ENCODE measurements at places on chromosomes 2 and 18. TPM values are rescaled to one million over a fixed set of nuclear protein-coding genes. Genes with fewer than 3 reads are reported as not detected.

Gene CENPA
- total RNA-seq, result 42.4 TPM

Gene CRYGC
- total RNA-seq, result not detected

Gene FAM161A
- 2.0 TPM for total RNA-seq

Gene CNDP2
- total RNA-seq, result 50.0 TPM

Gene SLC14A1
- total RNA-seq, result 6.9 TPM

Gene MYO7B
- 37.8 TPM for total RNA-seq

Gene POTEJ
- not detected for total RNA-seq

Gene CNTNAP5
- total RNA-seq, result not detected

Gene SCYGR4
- not detected for total RNA-seq

Gene LRRC30
- total RNA-seq, result not detected

Gene CDKL4
- not detected for total RNA-seq

DNA sequence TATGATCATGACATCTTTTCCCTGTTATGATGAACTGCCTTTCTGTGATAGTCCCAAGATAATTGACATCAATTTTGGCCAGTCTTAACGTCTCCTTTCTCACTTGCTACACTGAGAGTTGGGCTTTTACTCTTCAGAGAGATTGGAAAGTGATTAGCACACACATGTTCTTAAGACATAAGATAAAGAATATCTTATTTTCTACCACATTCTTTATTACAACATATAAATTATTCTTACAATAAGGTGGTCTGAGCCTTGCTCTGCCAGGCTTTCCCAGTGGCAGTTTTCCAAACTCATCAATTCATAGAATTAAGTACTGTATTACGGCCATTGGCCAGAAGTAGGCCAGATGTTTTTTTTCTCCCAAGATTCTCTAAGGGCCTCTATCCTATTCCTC is 5.7 kb upstream of the DSC3 start:
- DNase-seq, result no peak

- no peak for DNase-seq
These were observed 56.3 kb downstream of the TIMM21 start for GRCh38 chr18:74204526-74205152.

GRCh38 chr18:42649331-42650035 is 466.0 kb downstream of the RIT2 start:
- DNase-seq, result no peak

DNA sequence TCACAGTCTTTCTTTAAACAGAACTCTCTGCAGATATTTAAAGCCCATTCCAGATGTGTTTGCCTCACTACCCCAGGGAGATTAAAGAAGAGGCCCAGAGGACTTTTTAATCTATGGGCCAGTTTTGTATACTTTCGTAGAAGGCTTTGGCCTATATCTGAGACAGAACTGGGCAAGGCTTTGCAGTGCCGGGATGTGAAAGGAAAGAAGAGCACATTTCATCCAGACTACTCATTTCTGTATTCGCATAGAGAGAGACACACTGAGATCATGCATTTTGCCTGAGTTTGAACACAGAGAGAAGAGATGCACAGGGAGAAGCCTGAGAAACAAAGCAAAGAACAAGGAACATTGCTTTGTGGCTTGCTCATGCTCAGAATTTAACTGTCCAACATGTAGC is 54.9 kb upstream of the SLC5A7 start:
- no peak for DNase-seq

GRCh38 chr2:121242976-121243375 is 42.0 kb downstream of the TFCP2L1 start:
- no peak for DNase-seq

- DNase-seq, result no peak
These were observed 326.8 kb downstream of the OSR1 start for GRCh38 chr2:19031642-19032041.

- DNase-seq, result no peak
These were observed 4.2 kb downstream of the CNDP2 start for GRCh38 chr18:74500372-74500771.

DNA sequence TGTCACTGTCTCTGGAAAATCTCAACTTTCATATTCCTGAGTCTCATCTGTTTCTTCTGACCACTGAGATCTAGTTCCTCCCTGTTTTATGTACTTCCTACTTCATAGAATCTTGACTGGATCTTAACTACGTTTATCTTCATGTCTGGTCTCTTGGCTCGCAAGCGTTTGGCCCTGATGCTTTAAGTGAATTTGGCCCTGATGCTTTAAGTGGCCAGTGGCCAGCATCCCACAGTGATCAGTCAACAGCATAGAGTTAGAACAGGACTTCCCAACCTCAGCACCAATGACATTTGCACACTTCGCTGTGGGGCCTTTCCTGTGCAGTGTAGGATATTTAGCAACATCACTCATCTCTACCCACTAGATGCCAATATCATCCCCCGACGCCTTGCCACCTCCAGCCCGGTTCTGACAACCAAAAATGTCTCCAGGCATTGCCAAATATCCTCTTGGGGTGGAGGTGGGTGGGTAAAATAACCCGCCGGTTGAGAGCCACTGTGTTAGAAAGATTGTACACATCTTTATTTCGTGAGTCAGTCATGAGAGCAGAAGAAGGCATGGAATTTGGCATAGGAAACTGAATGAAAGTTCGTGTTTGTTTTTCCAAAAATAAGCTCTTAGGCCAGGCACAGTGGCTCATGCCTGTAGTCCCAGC is 12.2 kb downstream of the TM4SF20 start:
- peak; percentile 81 for DNase-seq

- DNase-seq, result peak; percentile 95
These were observed 8.5 kb upstream of the DAW1 start for GRCh38 chr2:227862741-227863588.

GRCh38 chr2:36707050-36707449 is 10.5 kb downstream of the VIT start:
- peak; percentile 66 for DNase-seq

GRCh38 chr18:56999823-57000222 is 147.1 kb upstream of the BOD1L2 start:
- DNase-seq, result no peak

DNA sequence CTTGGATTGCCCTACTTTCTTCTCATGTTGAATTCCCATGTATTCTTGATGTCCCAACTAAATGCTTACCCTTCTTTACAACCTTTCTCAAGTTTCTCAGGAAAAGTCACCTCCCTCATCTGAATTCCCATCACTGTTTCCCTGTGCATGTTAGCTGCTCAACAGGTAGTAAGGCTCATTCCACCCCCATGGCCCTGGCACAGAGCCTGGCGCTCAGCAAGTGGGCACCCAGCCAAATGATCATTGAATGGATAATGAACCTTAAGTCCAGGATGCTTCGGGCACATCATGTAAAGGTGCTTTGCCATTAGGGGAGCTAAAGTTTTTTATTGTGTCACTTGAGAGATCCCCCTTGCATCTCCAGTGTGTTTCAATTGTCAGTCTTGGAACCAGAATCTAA is 124.0 kb downstream of the PKP4 start:
- DNase-seq, result peak; percentile 8

DNA sequence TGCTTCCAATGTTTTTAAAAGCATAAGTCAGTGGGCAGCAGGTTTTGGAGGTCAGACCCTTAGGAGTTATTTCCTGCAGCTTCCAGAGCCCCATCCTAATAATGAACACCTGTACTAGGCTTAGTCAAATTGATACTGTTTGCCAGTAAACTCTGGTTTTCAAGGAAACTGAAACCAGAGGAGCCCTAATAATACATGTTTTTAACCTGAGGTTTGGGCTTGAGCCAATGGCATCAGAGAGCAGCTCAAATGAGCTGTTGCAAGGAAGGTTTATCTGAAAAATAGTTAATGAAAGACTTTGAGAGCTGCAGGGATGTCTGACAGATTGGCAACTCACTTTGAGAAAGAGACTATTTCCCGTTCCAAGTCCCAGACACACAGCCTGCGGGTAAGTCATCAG is 54.6 kb downstream of the DCC start:
- no peak for DNase-seq

DNA sequence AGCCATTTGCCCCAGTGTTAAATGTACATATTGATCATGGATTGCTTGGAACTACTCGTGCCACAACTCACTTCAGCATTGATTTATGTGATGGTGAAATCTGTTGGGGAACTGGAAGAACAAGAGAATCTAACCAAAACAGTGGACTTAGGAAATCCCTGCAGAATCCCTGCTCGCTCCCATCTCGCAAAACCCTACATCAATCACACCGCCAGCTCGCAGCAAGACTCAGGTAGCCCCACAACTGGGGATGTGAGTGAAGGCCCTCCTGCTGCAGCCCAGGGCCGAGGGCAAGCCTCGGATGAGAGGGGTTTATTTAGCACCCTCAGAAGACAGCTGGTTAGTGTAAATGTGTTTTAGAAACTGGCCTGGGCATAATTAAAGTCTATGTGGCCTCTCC is 171.6 kb downstream of the ANAPC1 start:
- DNase-seq, result no peak

GRCh38 chr2:43421194-43421593 is 174.6 kb downstream of the THADA start:
- peak; percentile 52 for DNase-seq

GRCh38 chr2:7013471-7014160 is 96.4 kb downstream of the RNF144A start:
- peak; percentile 76 for DNase-seq

DNA sequence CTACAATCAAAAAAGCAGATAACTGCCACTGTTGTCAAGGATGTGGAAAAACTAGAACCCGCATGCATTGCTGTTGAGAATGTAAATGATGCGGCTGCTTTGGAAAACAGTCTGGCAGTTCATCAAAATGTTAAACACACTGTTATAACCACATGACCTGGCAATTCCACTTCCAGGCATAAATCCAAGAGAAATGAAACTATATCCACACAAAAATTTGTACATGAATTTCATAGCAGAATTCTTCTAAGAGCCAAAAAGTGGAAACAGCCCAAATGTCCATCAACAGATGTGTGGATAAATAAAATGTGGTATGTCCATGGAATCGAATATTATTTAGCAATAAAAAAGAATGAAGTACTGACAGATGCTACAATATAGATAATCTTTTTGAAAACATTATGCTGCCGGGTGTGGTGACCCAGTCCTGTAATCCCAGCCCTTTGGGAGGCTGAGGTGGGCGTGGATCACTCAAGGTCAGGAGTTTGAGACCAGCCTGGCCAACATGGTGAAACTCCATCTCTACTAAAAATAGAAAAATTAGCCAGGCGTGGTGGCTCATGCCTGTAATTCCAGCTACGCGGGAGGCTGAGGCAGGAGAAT is 32.0 kb downstream of the ERCC3 start:
- DNase-seq, result no peak

GRCh38 chr2:238202326-238203093 is 985 bp downstream of the ILKAP start:
- no peak for DNase-seq

DNA sequence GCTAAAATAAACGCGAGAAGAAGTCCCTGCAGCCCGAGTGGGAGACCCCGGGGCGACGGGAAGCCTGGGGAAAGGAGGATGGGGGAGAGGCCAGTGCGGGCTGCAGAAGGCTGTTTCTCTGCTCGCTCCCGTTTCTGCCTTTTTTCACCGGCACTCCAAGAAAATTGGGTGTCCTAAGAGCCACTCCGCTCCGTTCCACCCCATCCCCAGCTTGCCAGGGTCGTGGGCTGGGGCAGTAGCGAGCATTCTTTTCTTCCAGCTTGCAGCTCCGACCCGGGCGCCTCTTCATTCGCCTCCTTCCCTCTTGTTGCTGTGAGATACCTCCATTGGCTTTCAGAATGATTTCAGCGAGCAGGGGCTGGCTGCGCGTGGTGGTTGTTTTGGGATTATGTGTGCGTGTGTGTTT is 1.1 kb downstream of the HOXD3 start:
- DNase-seq, result no peak

- DNase-seq, result no peak
These were observed 31.7 kb upstream of the ZBTB7C start for GRCh38 chr18:48440924-48441323.

DNA sequence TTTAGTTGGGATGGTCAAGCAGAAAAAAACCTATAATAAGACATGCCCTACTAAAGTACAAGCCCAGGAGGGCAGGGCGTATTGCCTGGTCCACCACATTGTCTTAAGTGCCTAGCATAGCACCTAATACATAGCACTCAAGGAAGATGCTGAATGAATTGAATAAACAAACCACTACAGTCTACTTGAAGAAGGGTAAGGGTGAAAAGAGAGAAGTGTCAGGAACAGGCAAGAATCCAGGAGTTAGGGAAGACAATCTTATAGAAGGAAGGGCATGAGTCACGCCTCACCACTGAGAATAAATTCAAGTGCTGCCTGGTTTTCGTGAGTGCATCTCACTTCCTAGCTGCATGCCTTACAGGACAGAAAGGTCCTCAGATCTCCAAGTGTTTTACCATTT is 13.9 kb downstream of the SLC19A3 start:
- peak; percentile 77 for DNase-seq

DNA sequence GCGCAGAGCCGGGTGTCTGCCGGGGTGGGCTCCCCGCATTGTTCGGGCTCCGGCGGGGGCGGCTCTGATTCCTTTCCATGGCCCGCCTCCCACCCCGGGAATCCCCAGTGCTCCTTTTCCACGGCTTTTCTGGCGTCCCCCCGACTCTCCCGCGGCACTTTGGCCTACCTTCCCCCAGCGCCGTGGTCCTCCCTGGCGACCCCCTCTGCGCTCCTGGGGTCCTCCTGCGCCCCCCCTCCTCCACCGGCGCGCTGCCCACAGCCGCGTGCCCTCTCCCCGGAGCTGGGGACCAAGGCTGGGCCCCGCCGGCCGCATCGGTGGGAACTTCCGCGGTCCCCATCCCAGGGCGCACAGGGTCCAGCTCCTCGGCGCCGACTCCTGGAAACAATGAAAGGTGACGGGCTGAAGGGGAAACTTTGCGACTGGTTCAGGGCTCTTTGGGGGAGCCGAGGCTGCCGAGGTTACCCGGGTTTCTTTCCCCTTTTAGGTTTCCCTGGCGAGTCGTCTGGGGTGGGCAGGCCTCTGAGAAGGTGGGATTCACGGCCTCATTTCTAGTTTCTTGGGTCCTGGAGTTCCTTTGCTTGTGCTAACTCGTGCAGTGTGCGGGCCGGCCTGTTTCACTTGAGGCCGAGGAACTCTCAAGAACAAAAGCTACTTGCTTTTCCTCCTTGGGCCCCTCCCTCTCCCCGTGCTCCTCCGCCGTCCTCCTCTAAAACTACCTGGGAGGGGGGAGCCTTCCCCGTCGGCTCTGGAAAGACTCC is 2.2 kb downstream of the TGIF1 start:
- peak; percentile 60 for DNase-seq

DNA sequence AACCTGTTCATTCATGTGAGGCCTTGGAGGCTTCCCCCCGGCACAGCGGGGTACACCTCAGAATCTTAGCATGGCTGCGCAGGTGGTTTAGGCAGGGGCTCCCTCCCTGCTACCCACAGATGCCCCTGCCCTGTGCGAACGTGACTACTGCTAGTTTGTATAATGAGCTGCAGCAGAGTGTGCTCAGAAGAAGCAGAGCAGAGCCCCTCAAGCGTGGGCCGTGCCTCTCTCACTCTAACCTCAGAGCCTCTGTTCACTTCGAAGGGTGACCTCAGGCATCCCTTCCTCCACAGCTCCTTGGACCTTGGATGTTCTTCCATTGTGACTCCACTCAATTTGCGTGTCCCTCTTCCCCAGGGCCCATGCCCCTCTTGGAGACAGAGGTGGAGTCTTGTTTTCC is 161.6 kb downstream of the CTIF start:
- no peak for DNase-seq

GRCh38 chr18:21483051-21483450 is 117.5 kb downstream of the ESCO1 start:
- DNase-seq, result no peak

GRCh38 chr2:160538559-160539355 is 45.1 kb upstream of the RBMS1 start:
- DNase-seq, result peak; percentile 93

Data from PC-3 (cell line).